ENCODE measurements at places on chromosomes 1 and 21.

DNA sequence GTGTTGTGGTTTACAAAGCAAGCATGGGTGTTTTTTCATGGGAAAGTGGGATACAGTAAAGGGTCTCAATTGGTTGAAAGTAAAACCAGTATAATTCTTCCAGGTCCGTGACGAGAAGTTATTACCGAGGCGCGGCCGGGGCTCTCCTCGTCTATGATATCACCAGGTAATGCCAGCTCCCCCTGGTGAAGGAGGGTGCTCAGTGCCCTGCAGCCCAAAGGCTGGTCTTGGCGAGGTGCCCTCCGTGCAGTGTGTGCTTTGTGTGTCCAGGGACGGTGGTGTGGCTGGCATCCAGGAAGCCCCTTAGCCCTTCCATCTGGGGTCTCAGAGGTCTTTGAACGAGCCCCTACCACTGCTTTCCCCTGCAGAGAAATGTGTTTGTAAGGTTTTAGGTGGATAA, 24.8 kb downstream of the RAB4A start:
- H3K4me3 ChIP-seq, result no peak overlapping the region
- H3K27me3 ChIP-seq, result no peaks in the 10 kb centered on the region
- no peak overlapping the region for H3K27ac ChIP-seq
- DNase-seq, result no peak

DNA sequence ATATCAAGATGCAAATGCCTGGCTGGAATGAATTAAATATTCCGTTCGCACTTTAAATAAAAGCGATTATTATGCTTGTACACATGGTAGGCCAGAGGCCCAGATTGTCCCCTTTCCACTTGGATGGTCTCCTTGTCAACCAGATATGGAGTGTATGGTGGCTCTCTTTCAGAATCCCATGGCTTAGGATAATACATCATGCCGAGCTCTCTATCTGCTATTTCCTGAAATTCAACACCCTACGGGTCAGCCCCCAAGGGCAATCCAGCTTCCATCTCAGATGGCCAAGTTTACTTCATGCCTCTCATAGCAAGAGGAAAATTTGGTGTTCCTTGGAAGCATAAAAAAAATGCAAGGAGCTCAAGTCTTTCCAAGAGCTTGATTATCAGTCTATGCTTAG, 25.4 kb upstream of the FMO1 start:
- no peak for DNase-seq
- H3K27me3 ChIP-seq, result no peaks in the 10 kb centered on the region
- no peaks in the 10 kb centered on the region for H3K36me3 ChIP-seq
- peak overlapping the region; percentile 45 for H3K27ac ChIP-seq
- peaks cover 37% of the 10 kb centered on the region for H3K4me1 ChIP-seq
- no peak overlapping the region for H3K4me3 ChIP-seq

- H3K36me3 ChIP-seq, result peaks cover 3% of the 10 kb centered on the region
- DNase-seq, result no peak
- peaks cover 39% of the 10 kb centered on the region for H3K4me1 ChIP-seq
- H3K4me3 ChIP-seq, result peak overlapping the region; percentile 94
- peaks cover 3% of the 10 kb centered on the region for H3K27me3 ChIP-seq
- peak overlapping the region; percentile 100 for H3K27ac ChIP-seq
Observed at GRCh38 chr1:248906753-248907661, 972 bp downstream of the PGBD2 start.

- H3K4me3 ChIP-seq, result no peak overlapping the region
- H3K27me3 ChIP-seq, result no peaks in the 10 kb centered on the region
- H3K4me1 ChIP-seq, result peaks cover 41% of the 10 kb centered on the region
- H3K27ac ChIP-seq, result peak overlapping the region; percentile 93
- DNase-seq, result no peak
Observed at GRCh38 chr1:156004843-156005584, 15.7 kb downstream of the SSR2 start.

DNA sequence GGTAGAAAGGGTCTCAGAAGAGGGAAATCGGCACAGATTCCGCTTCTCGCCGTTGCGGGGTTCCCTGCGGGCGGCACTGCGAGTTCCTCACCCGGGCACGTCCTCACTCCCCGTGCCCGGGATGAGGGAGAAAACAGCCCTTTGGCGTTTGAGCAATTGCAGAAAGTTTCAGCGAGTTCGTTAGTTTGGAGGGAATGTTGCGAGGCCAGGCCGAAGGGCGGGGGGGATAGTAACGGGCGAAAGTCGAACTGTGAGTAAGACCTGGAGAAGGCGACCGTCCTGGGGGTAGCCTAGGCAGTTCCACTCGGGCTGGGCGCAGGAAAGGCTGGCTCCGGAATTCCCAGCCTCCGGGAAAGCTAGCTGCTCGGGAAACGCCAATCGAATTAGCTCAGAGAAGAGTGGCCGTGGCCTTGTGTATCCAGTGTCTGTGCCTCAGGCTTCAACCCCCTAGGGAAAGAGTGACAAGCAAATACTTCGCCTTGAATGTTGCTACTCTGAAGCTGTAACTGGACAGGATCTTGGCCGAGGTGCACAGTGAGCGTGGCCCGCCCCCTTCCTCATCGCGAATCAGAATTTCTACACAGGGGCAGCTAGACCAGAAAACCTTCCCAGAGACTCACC, 787 bp downstream of the PTGFR start:
- no peak overlapping the region for H3K27ac ChIP-seq
- peak overlapping the region; percentile 63 for H3K4me3 ChIP-seq
- peaks cover 93% of the 10 kb centered on the region for H3K27me3 ChIP-seq
- no peak for DNase-seq
- no peaks in the 10 kb centered on the region for H3K36me3 ChIP-seq

DNA sequence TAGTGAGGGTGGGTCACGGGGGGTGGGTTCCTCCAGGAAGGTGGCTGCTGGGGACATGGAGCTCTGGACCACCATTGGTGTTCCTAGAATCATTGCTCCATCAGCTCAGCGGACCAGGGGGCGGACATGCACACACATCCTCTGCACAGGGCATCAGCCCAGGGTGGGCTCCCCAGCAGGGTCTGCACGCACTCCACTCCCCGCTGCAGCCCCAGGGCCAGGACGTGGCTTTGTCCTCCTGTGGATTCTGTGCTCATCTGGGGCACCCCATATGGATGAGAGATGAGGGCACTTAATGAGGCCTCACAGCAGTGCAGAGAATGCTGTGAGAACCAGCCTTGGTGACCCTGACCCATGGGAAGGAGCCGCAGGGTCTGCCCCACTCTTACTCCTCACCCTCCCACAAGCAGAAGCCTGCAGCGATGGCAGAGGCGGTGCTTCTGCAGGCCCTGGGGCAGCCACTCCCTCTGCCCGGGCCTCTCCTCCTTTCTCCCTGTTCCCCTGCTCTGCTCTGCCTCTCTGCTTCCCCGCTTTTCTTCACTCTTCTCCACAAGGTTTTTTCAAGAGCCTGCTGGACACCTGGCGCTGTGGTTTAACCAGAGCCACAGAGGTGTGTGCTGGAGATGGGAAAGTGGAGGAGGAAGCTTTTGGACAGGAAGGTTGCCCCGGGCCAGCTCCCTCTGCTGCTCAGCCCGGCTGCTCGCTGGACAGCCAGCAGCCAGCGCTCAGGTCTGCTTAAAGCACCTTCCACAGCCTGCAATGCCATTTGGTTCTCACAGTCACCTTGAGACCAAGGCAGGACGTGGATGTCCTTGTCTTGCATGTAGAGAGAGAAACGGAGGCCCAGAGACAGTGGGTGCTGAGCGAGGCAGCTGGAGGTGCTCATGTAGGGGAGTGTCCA, 26.3 kb upstream of the PCBP3 start:
- peaks cover 35% of the 10 kb centered on the region for H3K27me3 ChIP-seq
- DNase-seq, result no peak
- no peak overlapping the region for H3K4me3 ChIP-seq
- no peaks in the 10 kb centered on the region for H3K36me3 ChIP-seq
- H3K27ac ChIP-seq, result no peak overlapping the region

- H3K36me3 ChIP-seq, result no peaks in the 10 kb centered on the region
- no peak overlapping the region for H3K4me3 ChIP-seq
- H3K27ac ChIP-seq, result no peak overlapping the region
- H3K27me3 ChIP-seq, result no peaks in the 10 kb centered on the region
- H3K4me1 ChIP-seq, result no peaks in the 10 kb centered on the region
Observed at GRCh38 chr1:184254849-184255248, 132.0 kb upstream of the C1orf21 start.

GRCh38 chr1:38071312-38072256, 25.0 kb upstream of the POU3F1 start:
- peaks cover 94% of the 10 kb centered on the region for H3K27me3 ChIP-seq
- H3K4me3 ChIP-seq, result no peak overlapping the region
- DNase-seq, result no peak
- H3K4me1 ChIP-seq, result no peaks in the 10 kb centered on the region
- H3K36me3 ChIP-seq, result no peaks in the 10 kb centered on the region

DNA sequence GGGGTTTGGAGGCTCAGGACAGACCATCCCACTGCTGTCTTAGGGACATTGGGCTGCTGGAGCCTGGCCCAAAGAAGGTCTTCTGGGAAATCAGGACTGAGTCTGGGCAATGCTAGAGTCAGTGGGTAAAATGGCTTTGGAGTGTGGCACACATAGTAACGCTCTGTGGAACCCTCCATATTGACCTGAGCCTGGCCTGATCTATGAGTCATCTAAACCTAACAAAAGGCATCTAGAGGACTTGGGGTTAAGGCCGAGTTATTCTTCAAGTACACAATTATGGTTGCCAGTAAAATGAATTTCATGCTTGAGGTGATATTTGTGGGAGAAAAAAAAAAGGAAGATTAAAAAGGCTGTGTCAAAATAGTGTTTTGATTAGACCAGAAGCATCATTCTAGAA, 77.7 kb downstream of the ST6GALNAC5 start:
- no peaks in the 10 kb centered on the region for H3K4me1 ChIP-seq
- no peak for DNase-seq
- no peaks in the 10 kb centered on the region for H3K27me3 ChIP-seq
- no peak overlapping the region for H3K27ac ChIP-seq

DNA sequence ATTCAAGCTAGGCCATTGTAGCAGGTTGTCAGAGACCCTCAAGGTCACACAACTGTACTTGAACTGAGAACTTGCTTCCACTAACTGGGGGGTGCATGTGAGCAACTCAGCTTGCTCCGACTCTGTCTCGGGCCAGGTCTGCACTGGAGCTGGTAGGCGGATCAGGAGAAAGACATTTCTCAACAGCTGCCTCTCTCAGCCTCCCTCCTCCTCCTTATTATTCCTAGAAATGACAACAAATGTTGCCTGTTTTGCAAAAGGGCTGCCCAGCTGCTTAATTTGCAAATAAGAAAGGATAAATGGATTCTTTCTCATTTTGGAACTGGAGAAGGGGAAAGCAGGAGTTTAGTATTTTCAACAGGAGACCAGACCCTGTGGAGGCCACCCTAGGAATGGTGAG, 140.5 kb downstream of the RHOU start:
- no peaks in the 10 kb centered on the region for H3K36me3 ChIP-seq
- peaks cover 16% of the 10 kb centered on the region for H3K4me1 ChIP-seq
- no peak overlapping the region for H3K27ac ChIP-seq
- no peak for DNase-seq

DNA sequence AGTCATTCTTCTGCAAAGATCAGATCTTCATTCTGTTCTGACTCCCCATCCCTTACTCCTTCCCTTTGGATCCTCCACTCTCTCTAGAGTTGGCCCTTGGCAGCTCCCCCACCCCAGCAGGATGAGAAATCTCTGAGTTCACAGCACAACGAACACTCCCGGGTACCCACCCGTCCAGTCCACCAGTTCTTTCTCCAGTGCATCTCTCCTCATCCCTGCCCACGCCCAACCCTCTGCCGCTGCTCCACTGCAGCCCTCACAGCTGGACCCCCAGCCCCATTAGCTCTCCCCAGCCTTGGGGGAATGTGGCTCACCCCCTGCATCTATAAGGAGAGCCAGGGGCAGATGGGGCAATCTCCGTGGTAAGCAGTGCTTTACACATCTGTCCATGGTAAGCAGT, 125.7 kb downstream of the MATN1 start:
- no peaks in the 10 kb centered on the region for H3K4me1 ChIP-seq
- no peak overlapping the region for H3K4me3 ChIP-seq
- H3K27ac ChIP-seq, result no peak overlapping the region
- no peaks in the 10 kb centered on the region for H3K36me3 ChIP-seq

- H3K4me3 ChIP-seq, result no peak overlapping the region
- H3K27ac ChIP-seq, result no peak overlapping the region
- H3K36me3 ChIP-seq, result peaks cover 12% of the 10 kb centered on the region
Observed at GRCh38 chr1:108627951-108628350, 32.9 kb downstream of the HENMT1 start.

GRCh38 chr1:217953922-217954321, 322.8 kb downstream of the SPATA17 start:
- H3K4me3 ChIP-seq, result no peak overlapping the region
- H3K27ac ChIP-seq, result no peak overlapping the region
- no peaks in the 10 kb centered on the region for H3K27me3 ChIP-seq
- H3K4me1 ChIP-seq, result peaks cover 10% of the 10 kb centered on the region

DNA sequence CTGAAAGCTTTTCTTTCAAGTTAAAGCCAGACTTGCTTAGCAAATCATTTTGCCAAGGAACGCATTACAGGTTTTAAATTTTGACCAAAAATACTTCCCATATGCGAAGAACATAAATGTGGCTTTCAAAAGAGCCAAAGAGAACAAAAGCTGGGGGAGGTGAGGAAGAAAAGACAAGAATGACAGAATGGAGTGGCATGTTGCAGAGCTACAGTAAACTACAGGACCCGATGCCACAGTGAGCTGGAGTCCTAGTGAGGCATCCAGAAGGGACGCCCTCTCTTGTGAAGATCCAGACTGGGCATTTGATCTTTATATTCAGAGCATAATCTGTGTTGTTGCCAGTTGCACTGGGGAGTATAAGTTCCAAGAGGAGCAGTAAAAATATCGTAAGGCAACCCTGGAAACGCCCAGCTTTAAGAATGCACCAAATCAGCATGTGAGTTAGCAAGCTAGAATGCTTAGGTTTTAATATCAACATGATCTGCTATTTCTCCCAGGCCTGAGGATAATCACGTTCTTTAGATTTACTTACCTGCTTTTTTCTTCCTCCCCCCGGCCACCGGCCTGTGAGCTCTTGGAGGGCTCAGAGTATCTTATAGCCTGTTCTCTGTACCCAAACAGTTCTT, 48.4 kb upstream of the HOOK1 start:
- peak overlapping the region; percentile 63 for H3K27ac ChIP-seq
- no peak overlapping the region for H3K4me3 ChIP-seq

DNA sequence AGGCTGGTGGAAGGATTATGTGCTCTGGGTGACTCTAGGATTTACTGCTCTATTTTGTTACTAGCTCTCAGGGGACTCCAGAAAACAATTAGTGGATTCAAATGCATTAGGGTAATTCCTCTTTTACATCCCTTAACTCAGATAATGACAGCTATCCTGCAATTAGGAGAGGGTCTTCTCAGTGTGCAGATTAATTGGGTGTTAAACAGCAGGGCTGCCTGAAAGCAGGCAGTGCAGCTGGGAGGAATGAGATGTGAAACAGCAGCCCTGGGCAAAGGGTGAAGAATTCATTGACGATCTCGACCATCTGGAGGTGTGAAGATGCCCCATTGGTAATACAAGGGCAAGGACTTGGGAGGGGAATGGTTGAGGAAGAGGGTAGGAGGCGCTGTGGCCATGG, 66.1 kb downstream of the HTR6 start:
- no peak for DNase-seq
- H3K36me3 ChIP-seq, result peaks cover 26% of the 10 kb centered on the region
- no peaks in the 10 kb centered on the region for H3K27me3 ChIP-seq
- no peaks in the 10 kb centered on the region for H3K4me1 ChIP-seq
- no peak overlapping the region for H3K27ac ChIP-seq

Measured in mesothelial cell of epicardium (in vitro differentiated cells).